Adrenal gland (tissue), 19 donors: ENCODE measurements at places on chromosomes 1 and 21. TPM values are rescaled to one million over a fixed set of nuclear protein-coding genes. Genes with fewer than 3 reads are reported as not detected.

Gene COL8A2
- polyA plus RNA-seq, result 1.2 TPM

Gene LRRC39
- polyA plus RNA-seq, result 10.3 TPM

Gene MAP10
- 0.97 TPM for polyA plus RNA-seq

Gene SIM2
- polyA plus RNA-seq, result 0.15 TPM

Gene MFSD2A
- polyA plus RNA-seq, result 1.1 TPM

Gene LRRC53
- not detected for polyA plus RNA-seq

Gene PEAR1
- polyA plus RNA-seq, result 4.2 TPM

Gene IL20
- not detected for polyA plus RNA-seq

Gene DNM3
- polyA plus RNA-seq, result 7.2 TPM

Gene FCGR3A
- 18.1 TPM for polyA plus RNA-seq

Gene NBPF26
- polyA plus RNA-seq, result 1.9 TPM

Gene UBE2G2
- polyA plus RNA-seq, result 72.8 TPM
